Effector memory CD8-positive, alpha-beta T cell (primary cell): ENCODE measurements at places on chromosomes 3 and 15.

- no peak for DNase-seq
Observed at GRCh38 chr3:176174060-176174459, 1023.2 kb downstream of the TBL1XR1 start.

- DNase-seq: no peak
Observed at GRCh38 chr3:106302451-106303221, 433.8 kb upstream of the CBLB start.

DNA sequence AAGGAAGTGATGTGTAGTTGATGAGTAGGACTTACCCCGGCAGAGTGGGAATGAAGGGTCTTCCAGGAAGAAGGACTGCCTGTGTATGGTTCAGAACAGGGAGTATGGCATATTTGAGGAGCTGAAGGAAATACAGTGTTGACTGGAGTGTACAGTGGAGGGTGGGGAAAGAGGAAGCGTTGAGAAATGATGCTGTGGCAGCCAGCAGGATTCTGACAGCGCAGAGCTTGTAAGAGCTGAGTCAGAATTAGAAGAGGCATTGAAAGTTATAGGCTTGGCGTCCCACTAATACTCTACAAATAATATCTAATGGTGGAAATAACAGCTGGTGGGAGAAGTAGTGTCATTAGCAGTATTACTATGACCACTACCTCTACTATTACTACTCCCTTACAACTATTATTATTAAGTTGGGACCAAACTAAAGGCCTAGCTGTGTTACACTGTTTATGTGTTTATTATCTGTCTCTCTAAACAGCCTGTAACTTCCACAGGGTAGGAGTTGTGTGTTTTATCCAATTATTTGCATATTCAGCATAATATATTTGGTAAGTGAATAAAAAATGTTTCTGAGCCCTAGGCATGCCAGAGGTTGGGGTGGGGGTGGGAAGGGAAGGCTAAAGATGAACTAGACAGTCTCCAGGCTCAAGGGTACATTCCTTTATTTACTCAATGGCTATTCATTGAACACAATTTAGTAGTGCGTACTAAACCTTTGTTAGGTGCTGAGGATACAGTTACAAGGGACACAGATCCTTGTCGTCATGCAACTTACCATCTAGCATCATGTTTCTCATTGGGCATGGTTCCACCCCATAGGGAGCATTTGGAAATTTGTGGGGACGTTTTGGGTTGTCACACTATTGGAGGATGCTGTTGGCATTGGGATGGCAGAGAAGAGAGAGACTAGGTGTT lies 428.8 kb upstream of the ONECUT1 start:
- no peak for DNase-seq

DNA sequence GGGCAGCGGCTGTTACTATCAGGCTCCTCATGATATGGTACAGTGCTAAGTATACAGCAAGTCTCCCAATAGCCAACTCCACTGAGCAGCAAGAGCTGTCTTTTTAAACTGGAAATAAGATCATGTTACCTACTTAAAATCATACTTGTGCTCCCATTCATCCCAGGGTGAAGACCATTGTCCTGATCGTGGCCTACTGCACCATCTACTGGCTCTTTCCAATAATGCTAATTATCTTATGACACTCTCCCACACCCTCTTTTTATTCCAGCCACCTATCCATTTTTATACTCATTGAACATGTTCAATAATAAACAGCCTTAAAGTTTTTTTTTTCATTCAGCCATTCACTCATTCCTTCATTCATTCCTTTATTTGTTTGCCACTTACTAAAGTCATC lies 117.7 kb downstream of the GBE1 start:
- DNase-seq: no peak

DNA sequence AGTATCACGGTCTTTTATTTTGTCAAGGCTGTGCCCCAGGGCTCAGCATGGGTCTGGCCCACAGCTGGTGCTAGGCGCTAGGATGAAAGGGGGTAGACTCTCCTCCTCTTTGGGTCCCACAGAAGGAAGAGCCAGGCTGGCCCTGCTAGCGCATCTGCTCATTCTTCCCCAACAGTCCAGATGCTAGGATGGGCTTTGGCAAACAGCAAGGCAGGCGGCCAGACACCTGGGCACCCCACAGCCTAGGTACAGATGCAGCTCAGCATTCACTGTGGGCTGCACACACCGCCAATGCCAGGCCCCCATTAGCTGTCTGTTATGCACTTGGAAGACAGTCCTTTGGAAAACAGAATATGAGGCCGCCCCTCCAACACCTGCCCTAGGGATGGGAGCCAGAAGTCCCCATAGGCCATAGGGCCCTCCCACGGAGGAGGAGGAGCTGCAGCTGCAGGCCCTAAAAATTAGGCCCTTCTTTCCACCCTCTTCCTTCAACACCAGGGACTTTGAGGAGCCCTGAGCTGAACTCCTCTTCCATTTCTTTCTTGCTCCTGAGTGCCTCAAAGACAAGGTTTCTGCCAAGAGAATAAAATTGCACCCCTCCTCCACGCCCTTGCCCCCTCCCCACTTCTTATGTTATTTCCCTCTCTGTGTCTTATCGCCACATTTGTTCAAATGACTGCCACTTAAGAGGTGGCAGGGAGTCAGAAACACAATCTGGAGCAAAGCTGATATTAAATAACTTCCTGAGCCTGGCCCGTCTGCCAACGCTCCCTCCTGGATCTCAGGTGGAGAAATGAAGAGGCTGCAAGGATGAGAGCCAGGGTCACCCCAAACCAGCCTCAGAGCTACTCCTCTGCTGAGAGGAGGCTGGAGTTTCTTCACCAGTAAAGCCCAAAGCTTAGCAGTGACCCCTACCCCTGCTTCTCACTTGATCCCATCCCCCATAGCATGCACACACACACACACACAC lies 13.7 kb downstream of the NTRK3 start:
- no peak for DNase-seq

GRCh38 chr3:23254282-23254681 lies 51.2 kb downstream of the UBE2E2 start:
- DNase-seq: no peak

DNA sequence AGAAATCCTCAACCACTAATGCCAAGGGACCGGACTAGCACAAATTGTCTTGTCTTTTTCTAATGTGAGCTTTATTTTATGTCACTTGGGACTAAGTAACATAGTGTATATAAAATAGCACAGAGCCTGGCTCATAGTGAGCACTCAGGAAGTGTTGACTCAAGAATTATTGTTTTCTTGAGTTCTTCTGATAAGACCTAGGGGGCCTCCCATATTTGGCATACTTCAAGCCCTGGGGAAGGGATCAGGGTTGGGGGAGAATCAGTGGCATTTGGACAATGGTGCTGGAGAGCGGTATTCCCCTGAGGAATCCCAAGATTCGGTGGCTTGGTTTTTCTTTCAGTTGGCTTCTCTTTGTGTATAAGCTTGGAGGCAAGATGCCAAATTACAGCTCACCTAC lies 19.4 kb downstream of the ZNF80 start:
- no peak for DNase-seq

DNA sequence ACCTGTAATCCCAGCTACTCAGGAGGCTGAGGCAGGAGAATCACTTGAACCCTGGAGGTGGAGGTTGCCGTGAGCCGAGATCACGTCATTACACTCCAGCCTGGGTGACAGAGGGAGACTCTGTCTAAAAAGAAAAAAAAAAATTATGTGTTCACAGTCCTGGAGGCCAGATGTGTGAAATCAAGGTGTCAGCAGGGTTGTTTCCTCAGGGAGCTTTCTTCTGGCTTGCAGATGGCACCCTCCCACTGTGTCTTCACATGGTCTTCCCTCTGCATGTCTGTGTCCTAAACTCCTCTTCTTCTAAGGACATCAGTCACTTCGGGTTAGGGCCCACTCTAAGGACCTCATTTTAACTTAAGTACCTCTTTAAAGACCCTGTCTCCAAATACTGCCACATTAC lies 56.1 kb upstream of the UBE2E1 start:
- DNase-seq: no peak

DNA sequence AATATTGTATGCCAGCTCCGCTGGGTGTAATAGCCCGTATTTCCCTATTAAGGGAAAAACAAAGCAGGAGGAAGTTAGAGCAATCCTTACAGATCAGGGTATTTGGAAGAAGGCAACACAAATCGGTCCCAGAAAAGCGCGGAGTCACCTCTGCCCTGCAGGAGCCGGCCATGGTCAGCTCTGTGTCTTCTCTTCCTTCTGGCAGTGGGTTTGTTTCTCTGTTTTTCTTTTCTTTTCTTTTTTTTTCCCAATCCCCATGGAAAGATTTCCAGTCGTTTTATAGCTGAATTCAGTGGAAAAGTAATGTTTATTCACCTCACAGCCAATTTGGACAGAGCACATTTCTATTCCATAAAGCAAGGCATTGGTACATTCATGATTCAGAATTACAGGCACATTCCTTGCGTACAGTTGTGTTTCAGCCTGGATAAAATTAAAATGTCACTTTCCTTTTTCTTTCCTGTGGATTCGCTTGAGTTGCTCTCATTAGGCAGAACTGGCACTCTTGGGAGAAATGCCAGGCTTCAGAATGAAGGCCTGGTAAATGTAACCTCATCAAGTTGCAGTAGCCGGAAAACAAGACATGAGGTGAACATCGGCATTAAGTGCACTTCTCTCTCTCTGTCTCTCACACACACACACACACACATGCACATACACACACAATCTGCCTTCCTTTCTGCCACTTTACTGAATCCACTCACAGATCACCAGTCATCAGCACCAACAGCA lies 204.5 kb upstream of the UBE2E1 start:
- DNase-seq: no peak

DNA sequence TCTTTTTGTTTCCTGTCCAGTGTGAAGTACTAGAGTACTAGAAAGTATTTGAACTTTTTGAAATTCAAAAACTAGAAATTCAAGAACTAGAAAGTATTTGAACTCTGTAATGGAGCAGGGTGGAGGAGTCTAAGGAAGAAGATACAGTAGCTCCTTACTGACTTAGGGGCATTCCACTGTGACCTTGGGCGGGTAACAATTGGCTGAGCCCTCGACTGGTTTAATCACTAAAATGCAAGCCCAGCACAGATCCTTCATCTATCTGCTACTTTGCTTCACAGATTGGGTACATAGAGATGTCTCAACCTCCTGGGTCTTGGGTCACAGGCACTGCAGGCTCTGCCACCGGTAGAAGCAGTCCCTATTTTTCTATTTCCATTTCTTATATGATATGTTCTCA lies 462.1 kb upstream of the AGTR1 start:
- no peak for DNase-seq

- no peak for DNase-seq
Observed at GRCh38 chr3:81707996-81708395, 53.4 kb downstream of the GBE1 start.

DNA sequence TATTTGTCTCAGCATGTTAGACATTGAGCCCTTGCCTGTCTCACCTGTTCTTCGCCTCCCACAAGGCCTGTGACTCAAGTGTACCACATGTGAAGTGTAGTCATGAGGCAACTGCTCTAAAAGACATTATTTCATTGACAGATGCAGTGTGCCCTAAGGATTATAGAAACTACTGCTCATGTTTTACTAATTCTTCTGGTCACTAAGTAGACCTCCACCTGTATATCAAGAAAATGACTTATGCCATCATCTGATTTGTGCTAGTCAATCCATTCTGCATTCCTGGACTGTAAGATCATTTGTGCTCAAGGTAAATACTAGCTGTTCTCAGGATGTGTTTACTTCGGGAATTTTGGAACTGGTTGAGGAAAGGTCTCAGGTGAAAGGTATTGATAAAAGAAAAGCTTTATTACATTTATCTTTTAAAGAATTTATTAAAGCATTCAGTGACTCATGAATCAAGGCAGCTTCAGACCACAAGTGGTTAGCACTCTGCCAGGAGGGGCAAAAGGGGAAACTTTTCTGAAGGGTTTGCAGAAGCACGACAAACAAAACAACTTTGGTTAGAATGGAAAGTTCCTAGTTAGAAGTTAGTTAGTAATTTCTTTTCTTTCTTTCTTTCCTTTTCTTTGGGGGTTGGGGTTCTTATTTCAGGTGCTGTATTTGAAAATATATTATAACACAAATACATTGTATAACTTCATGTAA lies 465.3 kb upstream of the CBLB start:
- DNase-seq: peak; percentile 27

- DNase-seq: no peak
Observed at GRCh38 chr15:94162939-94163338, 68.4 kb upstream of the MCTP2 start.

DNA sequence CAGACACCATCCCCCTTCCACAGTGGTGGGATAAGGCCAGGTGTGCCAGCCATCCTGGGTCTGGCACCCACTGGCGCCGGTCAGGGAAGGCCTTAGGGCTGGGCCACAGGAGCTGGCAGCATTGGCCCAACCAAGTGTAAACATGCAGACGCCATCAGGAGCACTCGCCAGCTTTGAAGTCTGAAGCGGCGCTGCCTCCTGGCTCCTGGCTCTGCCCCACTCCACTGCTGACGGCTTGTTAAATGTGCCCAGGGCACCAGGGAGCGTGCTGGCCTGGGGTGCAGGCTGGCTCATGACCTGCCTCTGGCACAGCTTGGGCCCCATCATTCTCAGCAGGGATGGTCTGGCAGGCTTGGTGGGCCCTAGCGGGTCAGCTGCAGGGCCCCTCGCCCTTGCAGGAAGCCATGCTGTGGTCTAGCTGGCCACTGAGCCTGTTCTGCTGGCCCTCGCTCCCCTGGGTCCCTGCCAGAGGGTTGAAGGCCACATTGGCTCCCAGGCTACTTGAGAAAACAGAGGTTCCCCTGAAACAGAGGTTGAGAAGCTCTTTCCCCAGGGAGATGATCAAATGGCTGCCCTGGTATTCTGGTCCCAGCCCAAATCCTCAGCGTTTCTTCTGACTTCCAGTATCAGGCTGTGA lies 116.6 kb downstream of the DNAJB8 start:
- no peak for DNase-seq

DNA sequence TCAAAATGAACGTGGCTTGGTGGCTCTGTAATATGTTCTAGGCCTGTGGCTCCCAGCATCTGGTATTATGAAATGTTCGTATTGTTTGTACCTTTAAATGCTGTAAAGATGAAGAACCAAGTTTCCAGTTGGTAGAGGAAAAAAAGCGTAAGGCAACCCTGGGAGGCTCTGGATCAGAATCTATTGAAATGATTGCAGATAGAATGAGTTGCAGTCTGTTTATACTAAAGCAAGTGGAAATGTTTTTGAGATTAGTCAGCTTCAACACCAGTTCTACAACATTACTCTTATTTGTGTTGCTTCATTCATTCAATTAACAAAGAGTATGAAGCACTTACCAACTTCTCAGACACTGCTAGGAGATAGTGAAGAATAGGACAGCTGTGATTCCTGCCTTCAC lies 5.3 kb downstream of the ARL6IP5 start:
- DNase-seq: no peak

DNA sequence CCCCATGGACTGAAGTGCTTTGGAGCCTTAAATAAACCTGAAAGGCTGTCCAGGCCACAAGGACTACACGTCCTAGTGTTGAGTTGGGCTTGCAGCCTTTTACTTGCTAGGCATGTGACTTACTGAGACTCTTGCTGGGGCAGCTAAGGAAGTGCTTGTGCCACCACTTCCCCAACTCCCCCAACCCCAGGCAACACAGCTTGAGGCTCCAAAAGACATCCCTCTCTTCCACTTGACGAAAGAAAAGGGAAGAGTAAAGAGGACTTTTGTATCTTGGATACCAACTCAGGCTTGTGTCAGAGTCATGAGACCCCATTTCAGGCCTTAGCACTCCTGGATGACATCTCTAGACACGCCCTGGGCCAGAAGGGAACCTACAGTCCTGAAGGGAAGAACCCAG lies 109.8 kb downstream of the XRN1 start:
- DNase-seq: no peak
